ENCODE measurements at places on chromosomes 1 and 21.

DNA sequence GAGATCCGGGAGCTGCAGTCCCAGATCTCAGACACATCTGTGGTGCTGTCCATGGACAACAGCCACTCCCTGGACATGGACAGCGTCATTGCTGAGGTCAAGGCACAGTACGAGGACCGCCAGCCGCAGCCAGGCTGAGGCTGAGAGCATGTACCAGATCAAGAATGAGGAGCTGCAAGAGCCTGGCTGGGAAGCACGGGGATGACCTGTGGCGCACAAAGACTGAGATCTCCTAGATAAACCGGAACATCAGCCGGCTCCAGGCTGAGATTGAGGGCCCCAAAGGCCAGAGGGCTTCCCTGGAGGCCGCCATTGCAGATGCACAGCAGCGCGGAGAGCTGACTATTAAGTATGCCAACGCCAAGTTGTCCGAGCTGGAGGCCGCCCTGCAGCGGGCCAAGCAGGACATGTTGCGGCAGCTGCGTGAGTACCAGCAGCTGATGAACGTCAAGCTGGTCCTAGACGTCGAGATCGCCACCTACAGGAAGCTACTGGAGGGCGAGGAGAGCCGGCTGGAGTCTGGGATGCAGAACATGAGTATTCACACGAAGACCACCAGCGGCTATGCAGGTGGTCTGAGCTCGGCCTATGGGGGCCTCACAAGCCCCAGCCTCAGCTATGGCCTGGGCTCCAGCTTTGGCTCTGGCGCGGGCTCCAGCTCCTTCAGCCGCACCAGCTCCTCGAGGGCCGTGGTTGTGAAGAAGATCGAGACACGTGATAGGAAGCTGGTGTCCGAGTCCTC, 25.5 kb downstream of the ETV3L start:
- no peak for DNase-seq

GRCh38 chr1:226863446-226863845, 7.0 kb upstream of the PSEN2 start:
- no peak for DNase-seq

DNA sequence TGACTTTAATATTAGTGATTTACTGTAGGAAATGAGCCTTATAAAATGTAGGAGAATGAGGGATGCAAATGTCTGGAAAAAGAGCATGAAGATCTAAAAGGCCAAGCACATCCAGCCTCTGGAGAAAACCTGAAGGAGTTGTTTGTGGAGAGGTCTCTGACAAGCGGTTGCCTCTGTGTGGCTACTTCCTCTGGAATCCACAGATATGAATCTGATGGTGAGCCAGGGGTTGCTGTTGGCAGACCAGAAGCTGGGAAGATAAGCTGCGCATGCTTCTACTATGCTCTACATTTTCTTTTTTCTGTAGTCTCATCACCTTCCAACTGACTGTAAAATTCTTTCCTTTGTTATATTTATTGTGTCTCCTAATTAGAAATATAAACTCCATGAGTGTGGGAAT, 248.6 kb downstream of the OLFM3 start:
- DNase-seq, result no peak

GRCh38 chr1:220682901-220683576, 7.1 kb upstream of the C1orf115 start:
- no peak for DNase-seq

DNA sequence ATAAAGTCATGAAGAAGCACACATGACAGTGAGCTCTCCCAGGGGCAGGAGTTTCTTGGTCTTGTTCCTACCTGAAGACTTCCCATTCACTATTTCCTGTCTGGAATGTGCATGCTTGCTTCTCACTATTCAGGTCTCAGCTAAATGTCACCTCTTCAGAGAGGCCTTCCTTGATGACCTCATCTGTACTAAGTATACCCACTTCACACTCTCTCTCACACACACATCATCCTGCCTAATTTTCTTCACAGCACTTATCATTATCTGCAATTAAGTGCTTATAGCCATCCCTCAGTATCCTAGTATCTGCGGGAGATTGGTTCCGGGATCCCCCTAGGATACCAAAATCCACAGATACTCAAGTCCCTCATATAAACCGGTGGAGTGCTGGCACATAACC, 146.4 kb upstream of the IVNS1ABP start:
- DNase-seq, result no peak

Measured in AG04449 (cell line).